Pancreas (tissue), 10 donors: ENCODE measurements at places on chromosomes 12 and 14. TPM values are rescaled to one million over a fixed set of nuclear protein-coding genes. Genes with fewer than 3 reads are reported as not detected.

Gene LALBA
- not detected for total RNA-seq

Gene NRDE2
- total RNA-seq = 9.3 TPM

Gene UNC79
- total RNA-seq = 1.2 TPM

Gene MFAP5
- total RNA-seq = 0.19 TPM

Gene AKT1
- 70.0 TPM for total RNA-seq

Gene OTX2
- not detected for total RNA-seq

Gene SINHCAF
- 19.8 TPM for total RNA-seq

Gene C1S
- 30.5 TPM for total RNA-seq

Gene ANKRD33
- total RNA-seq = not detected

Gene CDCA4
- 2.5 TPM for total RNA-seq

Gene TAS2R9
- total RNA-seq = not detected

Gene ADAMTS20
- not detected for total RNA-seq

Gene ITGA7
- 9.4 TPM for total RNA-seq

Gene BMP4
- total RNA-seq = 1.9 TPM

Gene SIRT4
- 2.4 TPM for total RNA-seq

Gene SERPINA3
- 3,123 TPM for total RNA-seq

Gene KCNMB4
- total RNA-seq = 0.19 TPM

Gene RAPGEF3
- total RNA-seq = 4.8 TPM

Gene CCNT1
- total RNA-seq = 17.0 TPM

Gene CCDC175
- not detected for total RNA-seq

Gene OR4N5
- not detected for total RNA-seq

Gene SLC5A8
- total RNA-seq = not detected

Gene SERPINA12
- total RNA-seq = not detected

Gene GON7
- total RNA-seq = 5.7 TPM

Gene WNT1
- total RNA-seq = not detected
